Bone marrow (tissue), 2 donors: ENCODE measurements at places on chromosomes 12 and 14.
A peak's percentile ranks its signal among the peaks of the same experiment; 100 is the strongest.

GRCh38 chr12:102406033-102406584 is 74.3 kb downstream of the IGF1 start:
- no peak for DNase-seq

- DNase-seq: no peak
Observed at GRCh38 chr14:106530423-106531107, 1004.2 kb downstream of the TMEM121 start.

DNA sequence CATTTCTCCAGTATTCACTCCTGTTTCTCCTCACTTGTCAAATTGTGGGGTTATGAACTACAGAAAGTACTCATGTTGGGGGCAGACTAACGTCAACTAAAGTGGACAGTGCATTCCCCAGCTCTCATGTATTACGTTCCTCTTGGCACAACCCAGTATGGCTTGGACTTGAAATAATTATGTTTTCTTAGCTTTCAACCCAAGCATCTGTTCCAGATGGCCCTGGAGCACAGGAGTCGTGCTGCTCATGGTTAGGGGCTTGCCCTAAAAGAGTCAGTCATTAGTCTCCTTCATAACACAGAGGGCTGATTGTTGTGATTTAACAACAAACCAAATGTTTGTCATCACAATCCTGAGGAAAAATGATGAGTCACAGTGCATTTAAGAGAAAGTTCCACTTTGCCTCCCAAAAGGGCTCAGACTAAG is 154.4 kb downstream of the RPAP3 start:
- DNase-seq: no peak

GRCh38 chr12:46771268-46771827 is 54.4 kb downstream of the SLC38A4 start:
- DNase-seq: no peak

- no peak for DNase-seq
Observed at GRCh38 chr12:66244446-66244845, 55.4 kb downstream of the IRAK3 start.

DNA sequence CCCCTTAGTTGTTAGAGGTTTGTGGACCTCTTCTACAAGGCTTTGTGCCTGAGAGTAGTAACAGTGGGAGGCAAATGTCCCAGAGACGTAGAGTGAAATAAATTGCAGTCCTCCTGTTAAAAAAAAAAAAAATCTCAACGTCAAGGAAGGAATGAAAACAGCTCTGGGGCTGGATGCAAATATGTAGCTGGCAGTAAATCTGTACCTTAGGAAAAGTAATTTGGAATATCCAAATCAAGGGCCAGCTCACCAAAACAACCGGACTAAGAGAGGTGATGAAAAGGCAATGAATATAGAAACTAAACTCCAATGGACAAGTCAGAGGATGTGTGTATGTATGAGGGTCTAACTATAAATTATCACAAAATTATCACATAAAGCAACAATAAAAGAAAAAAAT is 27.0 kb downstream of the SINHCAF start:
- no peak for DNase-seq

DNA sequence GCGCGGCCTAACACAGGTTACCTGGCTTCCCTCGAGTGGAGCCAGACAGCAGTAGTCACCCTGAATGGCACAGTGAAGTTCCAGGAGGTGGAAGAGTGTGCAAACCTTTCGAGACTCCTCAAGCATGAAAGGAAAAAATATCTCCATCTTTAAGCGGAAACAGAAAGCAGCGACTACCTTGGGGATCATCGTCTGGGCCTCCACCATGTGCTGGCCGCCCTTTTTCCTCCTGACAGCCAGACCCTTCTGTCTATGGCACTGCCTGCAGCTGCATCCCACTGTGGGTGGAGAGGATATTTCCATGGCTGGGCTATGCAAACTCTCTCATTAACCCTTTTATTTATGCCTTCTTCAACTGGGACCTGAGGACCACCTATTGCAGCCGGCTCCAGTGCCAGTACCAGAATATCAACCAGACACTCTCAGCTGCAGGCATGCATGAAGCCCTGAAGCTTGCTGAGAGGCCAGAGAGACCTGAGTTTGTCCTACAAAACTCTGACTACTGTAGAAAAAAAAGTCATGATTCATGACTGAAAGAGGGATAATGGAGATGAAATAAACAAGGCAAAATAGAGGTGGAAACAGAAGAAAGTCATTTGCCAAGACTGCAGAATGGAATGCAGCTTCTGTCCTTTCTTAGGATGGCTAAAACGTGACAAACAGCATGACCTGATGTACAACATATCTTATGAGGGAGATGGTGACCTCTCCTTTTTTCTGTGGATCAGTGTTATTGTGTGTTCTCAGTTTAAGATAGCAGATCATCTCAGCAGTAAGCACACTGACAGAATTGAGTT is 2.4 kb upstream of the HEBP1 start:
- DNase-seq: no peak

DNA sequence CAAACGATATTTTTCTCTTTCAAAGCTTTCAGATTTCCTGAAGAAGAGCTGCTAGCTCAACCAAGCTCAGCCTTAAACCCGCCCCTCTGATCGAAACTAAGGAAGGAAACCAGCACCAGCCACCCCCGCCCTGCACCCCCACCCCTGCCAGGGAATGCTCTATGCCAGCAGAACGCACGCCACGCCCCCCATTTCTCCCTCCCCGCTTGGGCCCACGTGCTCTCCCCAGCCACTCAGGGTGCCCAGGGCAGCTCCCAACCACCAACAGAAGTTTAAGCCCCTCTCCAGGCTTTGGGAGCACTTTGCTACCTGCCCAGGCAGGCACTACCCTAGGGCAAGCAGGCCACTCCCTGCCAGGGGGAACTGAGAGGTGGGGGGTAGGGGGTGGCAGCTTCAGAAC is 18.8 kb upstream of the KRT78 start:
- peak; percentile 11 for DNase-seq

GRCh38 chr12:44626883-44627282 is 249.2 kb downstream of the NELL2 start:
- DNase-seq: no peak

DNA sequence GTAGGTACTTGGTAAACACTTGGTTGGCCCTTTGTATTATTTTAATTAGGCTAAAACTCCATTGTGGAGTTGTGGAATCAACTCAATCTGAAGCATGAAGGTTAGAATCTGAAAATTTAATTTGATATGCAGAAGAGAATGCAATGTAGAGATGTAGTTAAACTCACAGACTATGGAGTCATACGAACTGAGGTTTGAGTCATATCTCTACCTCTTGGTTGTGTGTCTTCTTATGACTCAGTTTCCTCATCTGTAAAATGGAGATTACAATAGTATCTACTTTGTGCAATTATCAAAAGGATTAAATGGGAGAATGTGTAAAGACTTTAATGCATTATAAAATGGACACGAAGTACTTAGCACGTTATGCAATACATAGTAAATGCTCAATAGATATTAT is 146.0 kb upstream of the IFNG-AS1 start:
- DNase-seq: no peak

- no peak for DNase-seq
Observed at GRCh38 chr12:452667-453210, 7.0 kb upstream of the B4GALNT3 start.

DNA sequence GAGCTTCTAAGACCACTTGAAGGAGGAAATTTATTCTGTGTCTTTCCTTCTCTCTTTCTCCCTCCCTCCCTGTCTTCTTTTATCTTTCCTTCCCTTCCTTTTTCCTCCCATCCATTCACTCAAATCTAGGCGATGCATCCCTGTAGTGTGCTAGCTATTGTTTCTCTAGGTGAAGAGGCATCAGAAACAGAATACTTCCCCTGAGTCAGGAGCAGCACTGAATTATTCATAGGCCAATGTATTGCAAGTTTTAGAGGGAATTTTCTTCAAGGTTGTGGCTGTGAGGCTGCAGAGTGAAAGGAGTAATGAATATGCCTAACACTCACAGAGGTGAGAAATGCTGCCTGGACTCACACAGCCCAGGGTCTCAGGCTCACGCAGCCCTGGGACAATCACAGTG is 23.2 kb downstream of the CCDC177 start:
- DNase-seq: no peak

DNA sequence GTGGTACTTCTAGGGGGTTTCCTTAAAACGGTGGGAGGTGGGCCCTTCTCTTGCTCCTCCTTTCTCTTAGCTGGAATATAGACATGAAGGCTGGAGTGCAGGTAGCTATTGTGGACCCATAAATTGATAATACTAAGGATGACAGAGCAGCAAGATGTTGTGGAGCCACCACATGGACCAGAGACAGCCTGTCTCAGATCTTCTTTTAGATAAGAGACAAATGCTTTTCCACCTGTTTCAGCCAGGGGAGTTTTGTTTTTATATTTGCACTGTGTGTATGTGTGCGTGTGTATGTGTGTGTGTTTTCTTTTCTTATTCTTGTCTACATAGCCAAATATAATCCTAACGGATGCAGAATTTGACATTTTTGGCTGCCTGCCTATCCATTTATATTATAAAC is 62.9 kb upstream of the HIF1A start:
- no peak for DNase-seq

GRCh38 chr12:108369736-108370396 is 30.8 kb upstream of the CMKLR1 start:
- DNase-seq: no peak

GRCh38 chr14:23047751-23048693 is 6.0 kb downstream of the PSMB11 start:
- no peak for DNase-seq

DNA sequence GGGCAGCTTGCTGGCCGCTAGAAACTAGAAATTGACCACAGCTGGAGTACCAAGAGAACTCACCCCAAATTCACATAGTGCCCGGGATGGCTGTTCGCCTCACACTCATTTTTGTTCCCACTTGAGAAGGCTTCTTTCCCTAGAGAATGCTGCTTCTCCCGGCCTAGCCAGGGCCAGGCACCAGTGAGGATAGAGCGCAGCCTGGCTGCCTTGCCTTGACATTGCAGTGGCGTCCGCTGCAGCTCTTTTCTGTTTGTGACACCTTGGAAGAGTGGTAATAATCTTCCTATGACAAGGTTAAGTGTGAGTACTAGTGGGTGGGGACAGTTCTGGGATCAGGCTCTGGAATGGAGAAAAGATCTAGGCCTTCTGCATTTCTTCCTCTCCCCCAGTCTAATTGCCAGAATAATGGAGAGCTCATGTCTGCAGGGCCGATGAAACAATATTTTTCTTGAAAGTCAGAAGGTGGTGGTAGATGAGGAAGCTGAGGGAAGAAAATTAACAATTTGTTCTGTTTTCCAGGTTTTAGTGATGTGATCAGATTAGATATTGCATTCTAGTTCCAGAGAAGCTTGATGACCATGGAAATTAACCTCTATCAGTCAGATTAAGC is 3.7 kb downstream of the TMEM253 start:
- DNase-seq: peak; percentile 70

DNA sequence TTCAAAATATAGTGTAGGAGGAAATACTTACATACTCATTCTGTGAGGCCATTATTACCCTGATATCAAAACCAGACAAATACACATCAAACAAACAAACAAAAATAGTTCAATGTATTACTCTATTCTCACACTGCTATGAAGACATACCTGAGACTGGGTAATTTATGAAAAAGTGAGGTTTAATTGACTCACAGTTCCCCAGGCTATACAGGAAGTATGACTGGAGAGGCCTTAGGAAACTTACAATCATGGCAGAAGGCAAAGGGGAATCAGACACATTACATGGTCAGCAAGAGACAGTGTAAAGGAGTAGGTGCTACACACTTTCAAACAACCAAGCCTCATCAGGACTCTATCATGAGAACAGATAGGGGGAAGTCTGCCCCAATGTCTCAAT is 1023.2 kb downstream of the TMTC2 start:
- no peak for DNase-seq

- DNase-seq: no peak
Observed at GRCh38 chr14:28608851-28609828, 157.4 kb upstream of the FOXG1 start.

DNA sequence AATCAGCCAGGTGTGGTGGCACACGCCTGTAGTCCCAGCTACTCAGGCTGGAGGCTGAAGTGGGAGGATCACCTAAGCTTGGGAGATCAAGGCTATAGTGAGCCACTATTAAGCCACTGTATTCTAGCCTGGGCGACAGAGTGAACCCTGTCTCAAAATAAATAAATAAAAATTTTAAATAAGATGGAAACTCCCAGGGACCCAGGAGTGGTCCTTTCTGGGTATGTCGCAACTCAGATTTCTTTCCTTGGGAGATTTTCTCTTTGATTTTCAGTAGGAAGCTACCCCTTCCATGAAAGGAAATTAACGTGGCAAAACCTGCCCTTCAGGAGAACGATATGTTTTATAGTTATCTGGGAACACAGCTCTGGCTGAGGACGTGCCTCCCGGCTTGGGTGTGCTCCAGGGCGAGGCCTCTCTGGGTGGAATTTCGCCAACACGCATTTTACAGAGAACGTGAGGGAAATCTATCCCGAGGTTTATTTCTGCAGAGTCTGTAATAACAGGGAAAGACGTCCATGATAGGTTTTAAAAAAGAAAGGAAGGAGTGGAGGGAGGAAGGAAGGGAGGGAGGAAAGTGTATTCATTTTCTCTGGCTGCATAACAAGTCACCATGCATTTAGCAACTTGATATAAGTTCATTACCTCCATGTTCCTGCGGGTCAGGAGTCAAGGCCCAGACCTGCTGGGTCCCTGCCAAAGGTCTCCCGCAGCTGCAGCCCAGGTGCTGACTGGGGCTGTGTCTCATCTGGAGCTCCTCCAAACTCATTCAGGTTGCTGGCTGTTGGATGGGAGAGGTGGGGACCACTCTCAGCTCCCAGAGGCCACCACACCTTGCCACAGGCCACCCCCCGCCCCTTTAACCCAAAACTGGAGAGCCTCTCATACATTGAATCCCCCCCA is 80.6 kb upstream of the GSC start:
- DNase-seq: no peak

GRCh38 chr14:23058654-23059504 is 1.6 kb upstream of the CDH24 start:
- no peak for DNase-seq

DNA sequence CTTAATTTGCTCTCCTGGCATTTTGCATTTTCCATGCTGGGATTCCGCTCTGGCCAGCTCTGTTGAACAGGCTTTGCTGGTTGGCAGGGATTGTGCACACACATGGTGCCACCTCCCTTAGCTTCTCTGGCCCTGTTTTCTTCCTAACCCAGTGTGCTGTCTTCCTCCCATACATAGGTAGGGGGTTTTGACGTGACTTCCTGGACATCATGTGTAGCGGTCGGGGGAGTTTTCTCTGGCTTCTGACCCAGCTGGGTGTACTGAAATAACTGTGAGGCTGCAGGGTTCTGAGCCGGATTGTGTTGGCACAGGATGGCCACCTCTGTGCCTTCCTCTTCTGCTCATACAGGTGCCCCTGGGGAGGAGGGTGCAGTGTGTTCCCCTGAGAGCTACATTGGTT is 25.7 kb downstream of the C14orf132 start:
- no peak for DNase-seq

DNA sequence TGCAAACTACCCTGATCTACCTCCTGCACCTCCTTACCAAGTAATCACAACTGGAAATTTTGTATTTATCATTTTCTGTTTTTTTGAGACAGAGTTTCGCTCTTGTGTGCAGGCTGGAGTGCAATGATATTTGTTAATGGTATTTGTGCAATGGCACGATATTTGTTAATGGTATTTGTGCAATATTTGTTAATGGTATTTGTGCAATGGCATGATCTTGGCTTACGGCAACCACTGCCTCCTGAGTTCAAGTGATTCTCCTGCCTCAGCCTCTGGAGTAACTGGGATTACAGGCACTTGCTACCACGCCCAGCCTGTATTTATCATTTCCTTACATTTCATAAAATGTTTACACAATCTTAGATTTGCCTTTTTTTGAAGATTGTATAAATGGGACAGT is 5.7 kb upstream of the NECAP1 start:
- no peak for DNase-seq

GRCh38 chr12:89709995-89710872 is 1.6 kb upstream of the ATP2B1 start:
- no peak for DNase-seq

- no peak for DNase-seq
Observed at GRCh38 chr12:30701056-30701455, 5.4 kb upstream of the IPO8 start.

- no peak for DNase-seq
Observed at GRCh38 chr14:80419345-80419744, 208.0 kb upstream of the DIO2 start.
